Stimulated activated CD4-positive, alpha-beta T cell treated with anti-CD3 and anti-CD28 coated beads, Interleukin-4, amount 100 ng/mL, for 4 hours (primary cell): ENCODE measurements at places on chromosomes 3 and 15.

DNA sequence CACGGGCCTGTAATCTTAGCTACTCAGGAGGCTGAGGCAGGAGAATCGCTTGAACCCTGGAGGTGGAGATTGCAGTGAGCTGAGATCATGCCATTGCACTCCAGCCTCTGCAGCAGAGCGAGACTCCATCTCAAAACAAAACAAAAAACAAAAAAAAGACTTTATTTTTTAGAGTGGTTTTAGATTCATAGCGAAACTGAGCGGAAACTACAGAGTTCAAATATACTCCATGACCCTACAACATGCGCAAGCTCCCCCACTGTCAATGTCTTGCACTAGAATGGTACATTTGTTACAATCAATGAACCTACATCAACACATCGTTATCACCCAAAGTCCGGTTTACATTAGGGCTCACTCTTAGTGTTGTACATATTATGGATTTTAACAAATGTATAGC lies 2.2 kb upstream of the CRTAP start:
- DNase-seq = no peak

GRCh38 chr3:140883428-140884040 lies 58.1 kb upstream of the SLC25A36 start:
- DNase-seq = no peak

DNA sequence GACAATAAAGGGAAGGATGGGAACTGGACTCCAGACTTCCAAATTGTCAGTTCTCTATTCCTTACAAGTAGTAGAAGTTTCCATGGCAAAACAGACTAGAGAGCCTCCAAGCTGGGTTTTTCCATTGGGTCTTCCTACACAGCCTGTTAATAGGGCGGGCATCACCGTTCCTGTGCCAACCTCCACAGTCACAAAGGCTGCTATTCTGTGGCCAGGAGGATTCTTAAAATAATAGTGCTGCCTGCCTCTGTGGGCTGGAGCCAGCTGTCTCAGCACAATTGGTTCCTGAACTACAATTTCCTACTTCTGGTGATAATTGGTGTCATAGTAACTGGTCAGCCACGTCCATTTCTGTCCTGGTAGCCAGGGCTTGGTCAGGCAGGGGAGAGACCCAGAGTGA lies 38.6 kb downstream of the LYZL4 start:
- no peak for DNase-seq

DNA sequence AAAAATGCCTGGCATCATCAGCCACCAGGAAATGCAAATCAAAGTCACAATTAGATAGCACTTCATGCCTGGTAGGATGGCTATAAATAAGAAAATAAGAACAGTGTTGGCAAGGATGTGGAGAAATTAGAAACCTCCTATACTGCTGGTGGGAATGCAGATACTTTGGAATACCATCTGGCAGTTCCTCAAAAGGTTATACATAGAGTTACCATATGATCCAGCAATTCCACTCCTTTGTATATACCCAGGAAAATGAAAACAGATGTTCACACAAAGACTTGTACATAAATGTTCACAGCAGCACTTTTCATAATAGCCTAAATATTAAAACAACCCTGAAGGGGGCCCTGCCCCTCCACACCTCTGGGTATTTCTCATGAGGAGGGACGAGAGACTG lies 13.7 kb downstream of the ACSBG1 start:
- no peak for DNase-seq

- no peak for DNase-seq
These were observed 113.0 kb downstream of the TBC1D5 start for GRCh38 chr3:17629400-17629799.

- no peak for DNase-seq
These were observed 1261.7 kb downstream of the ROBO1 start for GRCh38 chr3:78506061-78506460.

DNA sequence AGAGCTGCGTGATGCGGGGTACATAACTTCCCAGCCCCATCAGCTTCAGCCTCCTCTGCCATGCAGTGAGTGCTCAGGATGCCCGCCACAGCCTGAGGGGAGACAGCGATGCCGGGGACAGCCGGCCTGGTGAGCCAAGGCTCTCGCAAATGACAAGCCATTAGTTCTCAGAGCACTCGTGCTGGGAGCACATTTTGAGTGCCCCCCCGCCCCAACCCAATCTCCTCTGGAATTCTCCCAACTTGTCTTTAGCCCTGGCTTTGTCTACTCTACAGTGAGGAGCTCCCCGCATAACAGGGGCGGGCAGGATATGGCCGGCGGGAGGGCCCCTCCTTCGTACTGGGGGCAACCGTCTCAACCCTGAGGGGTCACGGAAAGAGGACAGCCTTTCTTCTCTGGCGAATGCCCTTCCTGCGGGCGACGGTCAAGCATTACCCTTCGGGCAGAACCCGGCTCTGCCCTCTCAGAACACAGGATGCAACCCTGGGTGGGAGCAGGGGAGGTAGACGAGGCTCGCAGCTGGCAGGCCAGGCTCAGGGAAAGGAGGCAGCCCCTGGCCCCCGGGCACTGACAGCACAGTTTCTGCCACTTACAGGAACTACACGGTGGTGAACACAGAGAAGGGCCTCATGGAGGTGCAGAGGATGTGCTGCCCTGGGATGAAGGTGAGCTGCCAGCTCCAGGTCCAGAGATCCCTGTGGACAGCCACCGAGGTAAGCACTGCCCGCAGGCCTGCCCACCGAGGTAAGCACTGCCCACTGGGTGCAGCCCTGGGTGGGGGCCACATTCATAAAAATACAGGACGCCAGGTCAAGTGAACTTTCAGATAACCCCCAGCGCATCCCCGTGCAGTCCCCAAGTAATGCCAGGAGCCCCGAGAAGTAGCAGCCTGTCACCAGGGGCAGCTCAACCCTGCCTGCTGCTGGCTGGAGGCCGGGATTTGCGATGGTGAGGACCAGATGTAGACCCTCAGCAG lies 141.7 kb downstream of the LRRK1 start:
- no peak for DNase-seq

- no peak for DNase-seq
These were observed 114.0 kb upstream of the ALDH1A3 start for GRCh38 chr15:100765467-100766241.

GRCh38 chr3:156763931-156764720 lies 62.0 kb upstream of the LEKR1 start:
- DNase-seq = no peak

- DNase-seq = no peak
These were observed 9.4 kb downstream of the CILP start for GRCh38 chr15:65201918-65202317.

DNA sequence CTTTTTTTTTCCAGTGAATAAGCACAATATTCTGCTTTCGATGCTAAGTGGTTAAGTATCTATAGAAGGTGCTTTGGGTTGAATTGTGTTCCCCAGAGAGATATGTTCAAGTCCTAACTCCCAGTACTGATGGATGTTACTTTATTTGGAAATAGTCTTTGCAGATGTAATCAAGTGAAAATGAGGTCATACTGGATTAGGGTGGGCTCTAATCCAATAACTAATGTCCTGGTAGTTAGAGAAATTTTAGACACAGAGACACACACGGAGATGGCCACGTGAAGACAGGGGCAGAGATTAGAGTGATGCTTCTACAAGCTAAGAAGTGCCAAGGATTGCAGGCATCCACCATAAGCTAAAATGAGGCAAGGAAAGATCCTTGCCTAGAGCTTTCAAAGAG lies 662.3 kb downstream of the NAALADL2 start:
- no peak for DNase-seq

GRCh38 chr3:74561881-74562280 lies 52.6 kb downstream of the CNTN3 start:
- no peak for DNase-seq

- no peak for DNase-seq
These were observed 529.6 kb downstream of the SHQ1 start for GRCh38 chr3:72318504-72319193.

- DNase-seq = no peak
These were observed 2.6 kb downstream of the GP5 start for GRCh38 chr3:194396539-194396858.

GRCh38 chr3:104939196-104939595 lies 427.5 kb upstream of the ALCAM start:
- no peak for DNase-seq

DNA sequence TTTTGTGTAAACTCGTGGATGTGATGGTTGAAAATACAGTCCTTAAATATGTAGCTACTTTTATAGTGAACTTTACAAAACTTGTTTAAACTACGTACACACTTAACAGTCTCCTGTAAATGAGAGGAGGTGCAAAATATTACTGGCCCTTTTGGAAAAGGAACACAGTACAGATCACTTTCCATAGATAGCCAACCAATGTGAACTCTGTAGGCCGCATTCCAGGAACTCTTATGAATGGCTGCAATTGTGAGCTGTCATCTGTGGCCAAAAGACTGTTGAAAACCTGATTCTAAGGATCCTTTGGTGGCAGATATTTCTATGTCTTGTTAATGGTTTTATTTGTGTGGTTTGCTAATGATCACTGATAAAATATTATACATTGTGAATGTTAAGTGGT lies 6.2 kb downstream of the TSC22D2 start:
- no peak for DNase-seq

DNA sequence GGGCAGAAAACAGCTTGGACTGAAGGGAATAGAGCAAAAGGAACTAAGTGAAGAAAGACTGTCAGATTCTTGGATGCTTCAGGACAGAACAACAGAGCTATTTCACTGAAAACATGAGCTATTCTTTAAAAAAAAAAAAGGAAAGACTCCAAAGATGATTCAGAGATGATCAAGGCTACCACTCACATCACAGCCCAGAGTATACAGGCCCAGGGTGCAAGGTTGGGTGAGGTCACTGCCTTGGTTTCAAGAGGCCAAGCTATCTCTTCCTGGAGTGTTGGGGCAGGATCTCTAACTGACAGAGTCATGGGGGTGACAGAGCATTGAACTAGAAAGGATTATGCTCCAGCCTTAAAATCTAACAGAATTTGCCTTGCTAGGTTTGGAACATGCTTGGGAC lies 118.1 kb downstream of the AGBL1 start:
- no peak for DNase-seq

GRCh38 chr15:27124287-27124871 lies 153.4 kb downstream of the GABRG3 start:
- no peak for DNase-seq

GRCh38 chr3:29705906-29706844 lies 425.3 kb downstream of the RBMS3 start:
- DNase-seq = no peak

- DNase-seq = no peak
These were observed 7.5 kb upstream of the C3orf80 start for GRCh38 chr3:160217675-160218074.

GRCh38 chr15:94584833-94585244 lies 353.5 kb downstream of the MCTP2 start:
- DNase-seq = peak; percentile 6

GRCh38 chr3:175288621-175289020 lies 429.5 kb downstream of the NAALADL2 start:
- DNase-seq = no peak

DNA sequence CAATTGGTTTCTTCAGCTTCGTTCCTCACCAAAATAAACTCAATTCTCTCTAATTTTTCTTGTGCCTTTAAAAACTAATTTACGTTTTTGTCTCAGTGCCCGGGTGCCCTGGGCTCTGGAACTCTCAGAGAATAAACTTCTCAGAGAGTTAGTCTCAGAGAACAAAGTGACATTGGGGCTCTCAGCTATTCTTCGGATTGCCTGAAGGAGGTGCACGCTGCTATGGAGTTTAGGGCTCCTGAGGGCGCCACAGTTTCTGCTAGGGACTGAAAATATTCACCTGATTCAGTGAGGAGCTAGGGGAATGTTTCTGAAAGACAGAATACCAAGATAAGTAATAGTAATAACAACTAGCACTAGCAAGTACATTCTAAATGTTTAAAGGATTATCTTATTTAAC lies 22.7 kb downstream of the ZIC4 start:
- no peak for DNase-seq

DNA sequence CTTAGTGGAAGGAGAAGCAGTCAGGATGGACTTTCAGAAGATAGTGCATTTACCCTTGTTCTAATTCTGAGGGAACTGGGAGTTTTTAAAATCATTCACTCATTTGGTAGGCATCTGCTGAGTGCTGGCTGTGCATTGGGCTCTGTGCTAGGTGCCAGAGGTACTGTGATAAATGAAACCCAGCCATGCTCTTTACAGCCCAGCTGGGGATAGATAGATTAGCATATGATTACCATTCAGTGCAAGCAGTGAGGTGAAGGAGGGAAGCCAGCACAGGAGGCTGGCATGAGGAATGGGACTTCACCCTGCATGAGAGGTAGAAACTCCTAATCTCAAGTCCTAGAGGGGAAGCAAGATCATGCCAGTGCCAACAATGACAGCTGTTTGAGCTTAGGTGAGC lies 361.9 kb upstream of the TRIM42 start:
- DNase-seq = no peak

DNA sequence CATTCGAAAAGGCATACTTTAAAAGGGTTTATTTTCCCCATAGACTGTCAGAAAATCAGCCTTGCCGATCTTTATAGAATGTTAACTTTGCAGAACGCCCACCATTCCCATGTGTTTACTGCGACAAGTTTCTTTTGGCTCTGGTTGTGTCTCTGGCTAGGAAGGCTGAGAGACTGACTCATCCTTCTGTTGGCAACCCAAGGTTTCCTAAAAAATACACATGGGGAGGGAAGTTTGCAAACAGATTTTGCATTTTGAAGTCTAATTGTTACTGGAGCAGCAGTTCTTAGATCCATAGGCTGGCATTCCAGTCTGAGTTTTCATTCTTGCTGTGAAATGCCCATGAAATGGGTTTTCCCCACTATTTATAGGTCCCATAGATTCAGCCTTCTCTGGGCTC lies 37.9 kb upstream of the MINAR1 start:
- DNase-seq = no peak

DNA sequence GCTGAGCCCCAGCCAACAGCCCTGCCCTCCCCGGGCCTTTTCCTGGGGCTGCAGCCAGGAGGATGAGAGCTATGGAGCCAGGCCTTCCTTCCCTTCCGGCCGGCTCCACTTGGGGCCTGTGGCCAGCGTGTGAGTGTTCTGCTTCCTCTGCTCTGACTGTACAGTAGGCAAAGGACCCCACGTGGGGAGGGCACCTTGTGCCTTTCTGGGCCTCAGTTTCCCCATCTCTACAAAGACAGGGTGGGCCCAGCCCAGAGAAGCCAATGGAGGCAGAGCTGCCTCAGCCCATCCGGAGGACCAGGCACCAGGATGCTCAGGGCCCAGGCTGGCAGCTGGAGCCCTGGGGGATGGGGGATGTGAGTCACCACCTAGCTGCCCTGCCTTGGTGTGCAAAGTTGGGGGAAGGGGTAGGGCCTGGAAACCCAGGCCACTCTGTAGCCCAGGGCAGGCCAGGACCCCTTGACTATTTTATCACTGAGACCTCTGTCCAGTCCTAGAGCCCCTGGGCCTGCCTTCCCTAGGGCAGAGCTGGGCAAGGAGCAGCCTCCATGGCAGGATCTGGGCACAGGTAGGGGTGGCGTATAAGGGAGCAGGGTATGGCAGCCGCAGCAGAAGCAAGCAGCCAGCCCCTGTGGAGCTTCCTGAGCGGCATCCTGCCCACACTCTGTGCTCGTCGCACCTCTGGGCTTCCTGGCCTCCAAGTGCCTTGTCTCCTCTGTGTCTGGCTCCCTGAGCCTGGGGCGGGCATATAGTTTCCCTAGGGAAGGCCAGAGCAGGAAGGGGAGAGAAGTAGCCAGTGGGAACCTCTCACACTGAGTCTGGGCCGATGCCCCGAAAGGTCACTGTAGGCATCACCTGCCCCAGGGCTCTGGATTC lies 1.8 kb downstream of the PSTPIP1 start:
- peak; percentile 57 for DNase-seq
